ENCODE measurements at places on chromosomes 5 and 9. TPM values are rescaled to one million over a fixed set of nuclear protein-coding genes. Genes with fewer than 3 reads are reported as not detected.

Gene GADD45G
- 3.1 TPM for polyA plus RNA-seq

Gene C9orf153
- not detected for polyA plus RNA-seq

Gene SPATA31C1
- not detected for polyA plus RNA-seq

Gene GFI1B
- polyA plus RNA-seq = not detected

Gene RUSC2
- not detected for polyA plus RNA-seq

Gene SLC28A3
- not detected for polyA plus RNA-seq

Gene GM2A
- 37.6 TPM for polyA plus RNA-seq

Gene OR1Q1
- not detected for polyA plus RNA-seq

DNA sequence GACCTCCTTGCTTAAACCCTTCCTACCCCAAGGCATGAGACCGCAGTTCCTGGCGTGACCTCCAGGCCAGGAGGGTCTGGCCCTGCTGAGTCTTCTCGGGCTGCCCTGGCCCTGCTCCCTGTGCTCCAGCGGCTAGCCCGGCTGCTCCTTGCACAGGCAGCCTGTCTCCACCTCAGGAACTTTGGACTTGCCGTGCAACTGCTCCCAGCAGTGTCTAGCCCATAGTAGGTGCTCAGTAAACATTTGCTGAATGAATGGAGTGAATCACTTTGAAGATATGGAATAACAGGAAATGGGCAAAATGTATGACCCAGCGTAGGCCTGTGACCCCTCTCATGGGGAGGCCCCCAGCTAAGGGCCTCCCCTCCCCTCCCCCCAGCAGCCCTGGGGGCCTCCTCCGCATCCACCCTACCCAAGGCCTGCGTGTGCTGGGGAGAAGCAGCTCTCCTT lies 127.1 kb downstream of the ZNF354C start:
- no peaks in the 10 kb centered on the region for H3K36me3 ChIP-seq
- no peak overlapping the region for H3K27ac ChIP-seq
- H3K27me3 ChIP-seq = peaks cover 11% of the 10 kb centered on the region
- no peak for DNase-seq
- no peak overlapping the region for H3K4me3 ChIP-seq

DNA sequence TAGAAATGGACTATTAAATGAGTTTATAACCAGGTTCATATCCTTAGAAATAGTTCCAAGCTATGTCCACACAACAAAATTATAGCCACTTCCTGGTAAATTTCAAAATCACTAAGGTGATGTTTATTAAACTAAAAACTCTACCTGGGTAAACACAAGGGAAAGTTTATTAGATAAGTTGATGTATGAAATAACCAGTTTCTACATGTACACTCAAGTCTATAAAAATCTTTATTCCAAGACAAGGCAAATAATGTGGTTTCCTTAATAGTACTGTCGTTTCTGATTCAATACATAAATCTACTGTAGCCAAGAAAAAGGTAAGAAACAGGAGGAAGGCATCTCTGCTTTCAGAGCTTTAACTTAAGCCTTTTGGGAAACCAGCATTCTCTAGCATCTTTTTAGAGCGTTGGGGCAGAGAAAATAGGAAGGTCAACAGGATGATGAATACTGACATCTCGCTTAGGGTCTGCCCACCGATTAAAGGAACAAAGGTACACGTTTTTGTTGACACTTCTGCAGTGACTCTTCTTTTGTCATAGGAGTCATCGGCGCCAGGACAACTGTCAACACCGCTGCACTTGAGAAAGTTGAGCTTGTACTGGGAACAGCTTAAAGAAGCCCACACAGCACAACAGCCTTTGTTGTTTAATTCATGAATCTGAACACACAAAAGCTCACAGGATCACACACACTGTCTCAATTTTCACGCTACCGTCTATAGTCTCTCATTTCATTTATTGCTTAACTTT lies 513.6 kb downstream of the SLCO4C1 start:
- H3K4me1 ChIP-seq = no peaks in the 10 kb centered on the region
- DNase-seq = no peak
- H3K4me3 ChIP-seq = no peak overlapping the region

- H3K4me3 ChIP-seq = no peak overlapping the region
- no peaks in the 10 kb centered on the region for H3K27me3 ChIP-seq
- no peak for DNase-seq
- no peaks in the 10 kb centered on the region for H3K36me3 ChIP-seq
- H3K4me1 ChIP-seq = no peaks in the 10 kb centered on the region
Observed at GRCh38 chr5:111997711-111998110, 240.7 kb upstream of the NREP start.

DNA sequence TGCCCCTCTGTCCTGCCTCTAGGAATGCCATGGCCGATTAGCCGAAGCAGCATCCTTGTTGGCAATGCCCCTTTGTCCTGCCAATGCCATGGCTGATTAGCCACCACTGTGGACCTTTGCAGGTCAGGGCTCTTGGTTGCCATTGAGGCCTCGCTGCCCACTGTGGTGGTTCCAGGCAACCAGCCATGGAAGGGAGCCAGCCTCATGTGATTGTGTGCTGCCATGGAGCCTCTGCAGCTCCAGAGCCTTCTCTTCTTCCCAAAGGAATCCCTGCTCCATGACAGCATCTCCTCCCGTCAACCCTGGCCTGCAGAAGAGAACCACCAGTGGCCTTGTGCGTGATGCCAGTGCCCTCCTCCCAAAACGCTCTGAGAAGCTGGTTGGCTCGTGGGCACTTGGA lies 187.0 kb downstream of the CACNA1B start:
- no peaks in the 10 kb centered on the region for H3K36me3 ChIP-seq
- H3K27me3 ChIP-seq = peaks cover 11% of the 10 kb centered on the region
- H3K4me1 ChIP-seq = no peaks in the 10 kb centered on the region
- H3K4me3 ChIP-seq = no peak overlapping the region
- no peak overlapping the region for H3K27ac ChIP-seq

GRCh38 chr5:95808013-95808685 lies 14.4 kb downstream of the GLRX start:
- H3K4me1 ChIP-seq = peaks cover 49% of the 10 kb centered on the region
- no peaks in the 10 kb centered on the region for H3K36me3 ChIP-seq
- no peak for DNase-seq
- peak overlapping the region; percentile 83 for H3K4me3 ChIP-seq
- H3K27me3 ChIP-seq = no peaks in the 10 kb centered on the region
- peak overlapping the region; percentile 92 for H3K27ac ChIP-seq

DNA sequence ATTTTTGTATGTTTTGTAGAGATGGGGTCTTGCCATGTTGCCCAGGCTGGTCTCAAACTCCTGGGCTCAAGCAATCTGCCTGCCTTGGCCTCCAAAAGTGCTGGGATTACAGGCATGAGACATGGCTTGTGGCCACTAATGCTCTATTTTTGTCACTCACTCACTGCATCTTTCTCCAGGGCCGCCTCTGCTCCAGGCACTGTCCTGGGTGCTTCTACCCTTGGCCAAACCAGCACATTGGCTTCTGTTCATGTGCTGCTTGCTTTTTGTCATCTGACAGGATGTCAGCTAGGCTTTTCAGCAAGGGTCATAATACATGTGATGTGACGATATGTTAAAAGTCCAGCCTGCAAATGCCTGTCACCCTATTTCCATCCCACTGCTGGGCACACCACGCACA lies 3.2 kb downstream of the ODF2 start:
- no peak overlapping the region for H3K27ac ChIP-seq
- no peak for DNase-seq
- H3K4me3 ChIP-seq = no peak overlapping the region
- no peaks in the 10 kb centered on the region for H3K27me3 ChIP-seq
- peaks cover 9% of the 10 kb centered on the region for H3K36me3 ChIP-seq

DNA sequence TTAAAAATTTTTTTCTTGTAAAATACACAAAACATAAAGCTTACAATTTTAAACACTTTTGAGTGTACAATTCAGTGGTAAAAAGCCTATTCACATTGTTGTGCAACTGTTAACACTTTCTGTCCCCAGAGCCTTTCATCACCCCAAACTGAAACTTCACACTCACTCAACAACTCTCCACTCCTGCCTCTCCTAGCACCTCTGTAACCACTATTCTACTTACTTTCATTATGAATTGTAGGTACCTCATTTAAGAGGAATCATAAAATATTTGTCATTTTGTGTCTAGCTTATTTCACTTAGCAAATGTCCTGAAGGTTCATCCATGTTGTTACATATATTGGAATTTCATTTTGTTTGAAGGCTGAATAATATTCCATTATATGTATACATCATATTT lies 4.3 kb upstream of the ZNF510 start:
- peak overlapping the region; percentile 59 for H3K27ac ChIP-seq
- peaks cover 16% of the 10 kb centered on the region for H3K4me1 ChIP-seq
- H3K4me3 ChIP-seq = no peak overlapping the region

GRCh38 chr5:113263545-113263944 lies 171.2 kb downstream of the TSSK1B start:
- DNase-seq = no peak
- H3K4me3 ChIP-seq = no peak overlapping the region
- no peaks in the 10 kb centered on the region for H3K36me3 ChIP-seq

- H3K4me1 ChIP-seq = peaks cover 18% of the 10 kb centered on the region
- no peaks in the 10 kb centered on the region for H3K36me3 ChIP-seq
- no peaks in the 10 kb centered on the region for H3K27me3 ChIP-seq
- no peak overlapping the region for H3K27ac ChIP-seq
Observed at GRCh38 chr9:83959061-83959460, 21.0 kb downstream of the HNRNPK start.

DNA sequence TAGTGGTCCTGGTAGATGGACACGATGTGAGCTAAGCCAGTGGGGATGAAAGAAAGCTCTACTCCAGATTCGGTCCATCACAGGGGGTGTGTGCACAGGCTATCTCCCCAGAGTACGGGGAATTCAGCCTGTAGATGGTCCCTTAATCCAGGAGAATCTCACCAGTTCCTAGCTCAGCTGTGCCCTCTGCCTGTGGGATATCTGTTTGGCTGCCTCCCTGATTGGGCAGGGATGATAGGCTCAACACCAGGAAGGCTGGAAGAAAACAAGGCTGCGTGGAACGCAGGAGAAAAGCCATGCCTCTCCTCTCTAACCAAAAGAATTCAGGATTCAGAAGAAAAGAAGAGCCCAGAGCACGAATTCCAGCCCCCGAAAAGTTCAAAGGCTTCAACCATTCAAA lies 40.9 kb downstream of the VLDLR start:
- DNase-seq = no peak
- H3K27me3 ChIP-seq = peaks cover 38% of the 10 kb centered on the region
- peaks cover 3% of the 10 kb centered on the region for H3K4me1 ChIP-seq
- H3K36me3 ChIP-seq = no peaks in the 10 kb centered on the region

GRCh38 chr9:77759391-77759790 lies 111.3 kb upstream of the GNA14 start:
- H3K27ac ChIP-seq = no peak overlapping the region
- DNase-seq = no peak
- H3K4me1 ChIP-seq = no peaks in the 10 kb centered on the region
- H3K4me3 ChIP-seq = no peak overlapping the region
